ENCODE measurements at places on chromosomes 4 and X.

GRCh38 chrX:103343105-103343504 is 13.1 kb downstream of the TCEAL7 start:
- peak; percentile 58 for DNase-seq

DNA sequence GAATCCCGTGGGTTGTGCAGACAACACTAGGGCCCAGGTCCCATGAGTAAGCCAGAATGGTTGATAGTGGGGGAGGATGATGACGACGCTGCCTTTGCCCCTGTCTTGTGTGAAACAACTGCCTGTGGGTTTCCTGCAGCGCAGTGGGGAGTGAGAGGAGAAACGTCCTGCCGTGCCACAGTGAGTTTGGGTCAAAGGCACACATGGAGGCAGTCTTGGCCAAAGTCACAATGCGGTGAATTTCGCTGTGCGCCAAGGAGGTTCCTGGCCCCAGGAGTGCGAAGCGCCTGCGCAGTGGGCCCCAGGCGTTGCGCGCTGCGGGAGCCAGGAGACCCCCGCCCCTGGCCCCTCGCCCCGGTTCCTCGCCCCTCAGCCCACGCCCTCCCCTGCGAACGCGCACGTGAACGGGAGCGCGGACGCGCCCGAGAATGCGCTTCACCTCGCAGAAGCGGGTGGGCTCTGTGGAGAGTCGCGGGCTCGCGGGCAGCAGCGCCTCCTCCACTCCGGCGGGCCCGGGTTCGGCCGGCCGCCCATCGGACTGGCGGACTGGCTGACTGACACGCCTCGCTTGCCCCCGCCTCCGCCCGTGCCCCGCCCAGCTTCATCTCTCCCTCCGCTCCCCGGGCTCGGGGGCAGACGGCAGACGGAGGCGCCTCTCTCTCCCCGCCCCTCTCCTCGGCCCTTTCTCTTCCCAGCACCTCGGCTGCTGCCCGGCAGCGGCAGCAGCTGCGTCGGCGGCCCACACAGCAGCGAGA is at the start of gene NUDT10:
Gene NUDT10 (plus strand): TSS at position 635 of the 755 bp plus-strand sequence. CDS start 144 bp downstream, outside the sequence.
- DNase-seq, result peak; percentile 44

GRCh38 chr4:105140684-105141490 is 5.8 kb upstream of the TET2 start:
- peak; percentile 20 for DNase-seq

GRCh38 chr4:114734594-114734993 is 136.0 kb downstream of the UGT8 start:
- no peak for DNase-seq

DNA sequence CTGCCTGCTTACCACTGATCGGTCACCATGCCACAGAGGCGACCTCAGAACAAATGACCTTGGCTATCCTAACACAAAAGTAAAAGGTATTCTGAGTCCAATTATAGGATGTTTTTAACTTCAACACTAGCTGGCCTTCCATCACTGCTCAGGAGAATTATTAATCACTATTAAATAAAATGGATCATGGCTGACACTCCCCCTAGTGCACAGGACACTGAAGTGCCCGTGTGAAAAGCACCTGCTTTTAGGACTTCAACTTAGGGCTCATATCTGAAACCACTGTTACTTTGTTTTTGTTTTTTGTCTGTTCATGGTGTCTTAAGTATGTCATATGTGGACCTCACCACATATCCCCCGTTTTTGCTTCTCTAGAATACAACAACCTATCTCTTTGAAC is 33.9 kb downstream of the STX18 start:
- peak; percentile 2 for DNase-seq

GRCh38 chr4:79147251-79147650 is 178.6 kb downstream of the NAA11 start:
- no peak for DNase-seq

DNA sequence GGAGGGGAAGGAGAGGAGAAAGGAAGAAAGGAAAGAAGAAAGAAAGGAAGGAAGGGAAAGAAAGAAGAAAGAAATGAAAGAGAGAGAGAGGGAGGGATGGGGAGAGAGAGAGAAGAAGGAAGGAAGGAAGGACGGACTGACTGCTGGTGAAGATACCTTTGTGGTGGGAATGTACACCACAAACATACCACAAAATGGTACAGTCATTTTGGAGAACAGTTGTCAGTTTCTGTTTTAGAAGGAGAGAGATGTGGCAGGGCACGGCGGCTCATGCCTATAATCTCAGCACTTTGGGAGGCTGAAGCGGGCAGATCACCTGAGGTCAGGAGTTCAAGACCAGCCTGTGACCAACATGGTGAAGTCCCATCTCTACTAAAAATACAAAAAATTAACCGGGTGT is 40.0 kb upstream of the SHISA3 start:
- no peak for DNase-seq

GRCh38 chr4:70269674-70270073 is 27.3 kb downstream of the CSN3 start:
- no peak for DNase-seq
